T-helper 9 cell (primary cell): ENCODE measurements at places on chromosomes 6 and 20.
A peak's percentile ranks its signal among the peaks of the same experiment; 100 is the strongest.

DNA sequence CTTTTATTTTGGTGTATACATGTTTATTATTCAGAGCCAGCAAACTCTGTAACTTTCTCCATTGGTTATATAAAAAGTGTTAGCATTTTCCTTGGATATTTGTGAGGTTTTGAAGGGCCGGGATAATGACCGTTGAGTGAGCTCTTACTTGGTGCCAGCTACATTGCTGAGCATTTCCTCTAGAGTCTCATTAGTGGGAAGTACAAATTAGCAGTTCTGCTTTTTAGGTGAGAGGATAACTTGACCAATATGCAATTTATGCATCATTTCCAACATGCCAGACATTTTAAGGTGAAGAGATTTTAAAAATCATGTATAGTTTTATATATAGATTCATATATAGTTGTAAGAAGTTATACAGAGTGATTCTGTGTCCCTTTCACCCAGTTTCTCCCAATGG lies 84.3 kb downstream of the CARMIL1 start:
- DNase-seq, result no peak

DNA sequence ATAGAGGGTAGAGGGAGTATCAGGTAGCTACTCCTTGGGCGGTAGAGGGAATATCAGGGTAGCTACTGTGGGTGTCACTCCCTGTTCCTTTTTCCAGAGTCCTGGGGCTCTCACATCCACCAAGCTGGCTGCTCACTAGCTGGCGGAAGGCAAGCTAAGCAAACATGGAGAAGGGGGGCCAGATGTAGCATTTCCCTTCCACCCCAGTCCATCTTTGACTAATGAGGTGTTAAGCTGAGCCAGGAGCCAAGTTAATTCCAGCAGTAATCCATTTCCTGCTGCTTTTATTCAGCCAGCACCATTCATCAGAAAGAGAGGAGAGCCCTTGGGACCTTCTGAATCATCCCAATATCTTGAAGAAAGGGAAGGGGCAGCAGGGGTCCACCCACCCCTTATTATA lies 330.0 kb downstream of the ZFAND3 start:
- no peak for DNase-seq

- no peak for DNase-seq
Observed at GRCh38 chr6:26271668-26272024, 93.4 kb upstream of the BTN3A2 start.

- DNase-seq, result no peak
Observed at GRCh38 chr6:20620043-20620442, 85.8 kb downstream of the CDKAL1 start.

- peak; percentile 3 for DNase-seq
Observed at GRCh38 chr20:21808863-21809664, 103.6 kb downstream of the PAX1 start.
